ENCODE measurements at places on chromosomes 4 and X. TPM values are rescaled to one million over a fixed set of nuclear protein-coding genes. Genes with fewer than 3 reads are reported as not detected.

LRIT3 gene
- not detected for total RNA-seq

- DNase-seq: no peak
- H3K4me3 ChIP-seq: no peak overlapping the region
- no peak overlapping the region for H3K27ac ChIP-seq
- no peaks in the 10 kb centered on the region for H3K36me3 ChIP-seq
- peaks cover 8% of the 10 kb centered on the region for H3K4me1 ChIP-seq
These were observed 57.3 kb upstream of the TRIM2 start for GRCh38 chr4:153146961-153147360.

- DNase-seq: no peak
- no peaks in the 10 kb centered on the region for H3K4me1 ChIP-seq
- no peak overlapping the region for H3K4me3 ChIP-seq
- no peaks in the 10 kb centered on the region for H3K27me3 ChIP-seq
- no peaks in the 10 kb centered on the region for H3K36me3 ChIP-seq
- no peak overlapping the region for H3K27ac ChIP-seq
These were observed 12.5 kb upstream of the ASIC5 start for GRCh38 chr4:155878611-155879010.

SH3D19 gene
- total RNA-seq: 86.4 TPM

Measured in vagina (tissue), 2 donors.